ENCODE measurements at places on chromosomes 11 and 22.

GRCh38 chr22:39743935-39744334 lies 149.6 kb downstream of the ENTHD1 start:
- no peak for DNase-seq

DNA sequence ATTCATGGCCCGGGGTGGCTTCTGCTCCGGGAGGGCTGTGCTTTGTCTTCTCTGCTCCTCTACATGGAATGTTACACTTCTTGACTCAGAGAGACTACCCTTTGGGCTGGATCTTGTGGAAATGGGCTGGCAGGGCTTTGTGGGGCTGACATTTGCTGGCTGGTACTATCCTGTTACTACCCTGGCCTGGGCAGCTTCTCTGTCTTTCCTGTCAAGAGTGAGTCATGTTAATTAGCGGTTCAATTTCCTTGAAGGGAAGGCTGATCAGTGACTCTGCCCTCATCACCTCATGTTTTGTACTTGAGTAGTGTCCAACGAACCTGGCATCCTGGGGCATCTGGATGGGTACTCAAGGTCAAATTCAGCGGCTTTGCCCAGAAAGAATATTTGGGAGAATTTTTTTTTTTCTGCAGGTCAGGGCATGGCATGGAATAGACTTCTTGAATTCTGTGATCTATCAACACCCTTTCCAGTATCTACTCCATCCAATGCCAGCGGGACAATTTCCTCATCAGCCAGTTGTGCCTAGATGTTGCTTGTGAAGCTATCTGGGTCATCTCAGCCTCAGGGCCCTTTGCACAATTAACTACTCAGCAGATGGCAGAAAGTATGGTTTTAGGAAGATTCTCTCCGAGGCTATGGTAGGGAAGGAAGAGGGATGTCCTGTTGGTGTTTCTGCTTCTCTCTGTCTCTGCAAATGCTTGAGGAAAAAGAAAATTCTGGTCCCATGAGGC lies 140.5 kb upstream of the PLET1 start:
- DNase-seq: peak; percentile 81

DNA sequence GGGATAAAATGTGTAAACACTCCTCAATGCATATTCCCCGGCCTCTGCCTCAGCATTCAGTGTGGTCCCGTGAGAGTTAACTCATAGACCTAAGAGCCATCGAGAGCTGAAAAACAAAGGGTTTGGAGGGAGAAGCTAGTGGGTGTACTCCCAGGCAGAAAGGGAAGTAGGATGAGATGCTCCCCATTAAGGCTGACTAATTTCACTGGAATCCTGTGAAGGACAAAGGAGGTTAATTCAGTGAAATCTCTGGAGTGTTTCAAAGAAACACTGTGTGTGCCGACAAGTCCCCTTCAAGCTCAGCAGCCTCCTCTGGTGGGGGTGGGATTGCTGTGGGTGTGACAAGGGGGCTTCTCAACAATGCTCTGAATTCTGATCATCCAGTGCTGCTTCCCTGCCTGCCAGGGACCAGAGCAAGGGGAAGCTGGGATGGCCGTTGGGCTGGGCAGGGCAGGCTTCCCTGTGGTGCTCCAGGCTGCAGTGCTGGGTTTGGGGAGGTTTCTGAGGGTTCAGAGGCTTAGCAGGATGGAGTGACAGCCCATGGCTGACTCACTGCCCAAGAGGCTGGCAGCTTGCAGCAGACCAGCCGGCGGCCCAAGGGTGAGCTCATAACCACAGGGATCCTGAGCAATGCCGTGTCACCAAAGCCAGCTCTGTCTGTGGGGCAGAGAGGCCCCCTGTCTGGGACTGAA lies 61.4 kb upstream of the BMAL1 start:
- peak; percentile 99 for DNase-seq

DNA sequence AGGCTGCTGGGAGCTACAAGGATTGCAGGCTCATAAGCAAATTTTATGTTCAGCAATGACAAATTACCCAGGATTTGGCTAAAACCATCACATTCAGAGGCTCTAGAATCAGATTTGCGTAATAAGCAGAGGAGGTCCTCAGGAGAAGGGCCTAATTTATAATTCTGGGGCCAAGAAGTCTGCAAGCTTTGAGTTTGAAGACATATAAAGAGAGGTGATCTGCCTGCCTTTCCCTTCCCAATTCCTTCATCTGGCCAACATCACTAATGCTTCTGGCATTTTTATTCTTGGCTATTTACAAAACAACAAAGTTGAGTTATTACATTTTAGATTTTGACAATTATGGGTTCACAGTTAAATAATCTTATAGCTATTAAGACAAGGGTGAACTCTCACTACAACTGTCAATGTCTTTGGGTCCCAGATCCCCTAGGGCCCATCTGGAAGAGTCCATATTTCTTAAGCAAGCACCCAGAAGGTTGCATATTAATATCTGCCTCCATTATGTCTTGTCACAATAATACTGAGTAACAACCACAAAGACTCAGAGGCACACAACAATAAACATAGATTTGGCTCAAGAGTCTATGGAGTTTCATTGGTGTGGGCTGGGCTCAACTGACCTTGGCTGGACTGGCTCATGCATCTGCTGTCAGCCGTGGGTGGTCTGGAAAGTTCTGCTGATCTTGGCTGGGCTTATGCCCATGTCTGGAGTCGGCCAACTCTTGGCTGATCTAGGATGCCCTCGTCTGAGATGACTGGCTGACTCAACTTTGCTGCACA lies 67.2 kb upstream of the CD82 start:
- peak; percentile 79 for DNase-seq

GRCh38 chr22:44424867-44425693 lies 73.0 kb downstream of the RTL6 start:
- DNase-seq: no peak

GRCh38 chr11:19938866-19939265 lies 221.4 kb downstream of the DBX1 start:
- no peak for DNase-seq

DNA sequence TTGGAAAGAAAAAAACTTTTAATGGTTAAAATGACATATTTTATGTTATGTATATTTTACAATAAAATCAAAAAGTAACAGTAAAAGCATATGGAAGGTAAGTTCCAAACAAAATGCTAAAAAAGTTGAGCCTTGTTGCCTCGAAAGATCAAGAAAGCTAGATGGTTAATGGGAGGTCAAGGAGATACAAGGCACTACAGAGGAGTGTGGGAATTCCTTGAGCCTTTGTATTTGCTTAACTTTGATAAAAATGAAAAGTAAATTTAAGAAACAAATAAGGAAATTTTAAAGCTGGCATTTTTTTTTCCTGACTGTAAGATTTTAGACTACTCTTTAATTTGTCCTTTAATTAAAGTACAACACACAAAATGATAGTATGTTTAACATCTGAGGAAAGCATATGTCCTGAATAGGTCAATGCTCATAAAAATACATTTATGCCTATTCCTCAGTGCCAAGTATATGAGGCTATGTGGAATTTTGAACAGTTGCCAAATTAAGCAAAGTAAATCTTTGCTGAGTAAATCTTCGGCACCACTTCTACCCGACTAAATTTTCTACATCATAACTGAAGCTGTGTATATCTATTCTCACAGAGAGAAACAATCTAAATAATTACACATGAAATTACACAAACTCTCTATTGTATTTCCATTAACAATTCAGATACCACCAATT lies 108.8 kb downstream of the TTC28 start:
- DNase-seq: no peak

DNA sequence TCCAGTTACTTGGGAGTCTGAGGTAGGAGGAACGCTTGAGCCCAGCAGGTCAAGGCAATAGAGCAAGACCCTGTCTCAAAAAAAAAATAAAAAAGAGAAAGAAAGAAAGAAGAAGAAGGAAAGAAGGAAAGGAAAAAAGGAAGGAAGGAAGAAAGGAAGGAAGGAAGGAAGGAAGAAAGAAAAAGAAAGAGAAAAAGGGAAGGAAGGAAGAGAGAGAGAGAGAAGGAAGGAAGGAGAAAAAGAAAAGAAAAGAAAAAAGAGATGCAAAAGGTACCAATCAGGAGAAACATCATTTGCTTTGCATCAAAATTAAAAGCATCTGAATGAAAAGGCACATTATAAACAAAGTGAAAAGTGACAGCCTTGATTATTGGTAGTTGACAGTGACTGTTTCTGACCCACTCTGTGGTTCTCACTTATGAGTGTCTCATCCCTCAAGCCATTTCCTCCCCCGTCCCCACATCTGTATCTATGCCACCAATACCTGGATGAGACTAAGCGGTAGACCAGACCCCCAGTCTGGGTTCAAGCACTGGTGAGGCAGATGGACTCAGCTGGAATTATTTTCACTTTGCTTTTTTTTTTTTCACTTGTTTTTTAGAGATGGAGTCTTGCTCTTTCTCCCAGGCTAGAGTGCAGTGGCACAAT lies 33.0 kb upstream of the XBP1 start:
- DNase-seq: no peak

DNA sequence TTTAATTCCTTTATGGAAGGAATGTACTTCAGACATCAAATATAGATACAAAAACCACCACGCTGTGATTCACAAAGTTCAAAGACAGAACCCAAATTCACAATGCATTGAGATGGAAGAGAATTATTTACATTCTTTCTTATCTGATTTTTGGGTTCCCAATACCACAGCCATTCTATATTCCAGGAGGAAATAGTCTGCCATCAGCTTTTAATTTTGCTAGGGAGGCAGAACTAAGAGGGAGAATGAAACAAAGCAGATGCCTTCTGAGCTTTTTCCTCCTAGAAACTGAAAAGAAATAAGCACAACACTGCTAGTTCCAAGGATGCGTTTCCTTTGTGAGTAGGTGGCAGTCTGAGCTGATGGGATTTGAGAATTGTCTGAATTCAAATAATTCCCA lies 283.0 kb upstream of the NARS2 start:
- DNase-seq: no peak

DNA sequence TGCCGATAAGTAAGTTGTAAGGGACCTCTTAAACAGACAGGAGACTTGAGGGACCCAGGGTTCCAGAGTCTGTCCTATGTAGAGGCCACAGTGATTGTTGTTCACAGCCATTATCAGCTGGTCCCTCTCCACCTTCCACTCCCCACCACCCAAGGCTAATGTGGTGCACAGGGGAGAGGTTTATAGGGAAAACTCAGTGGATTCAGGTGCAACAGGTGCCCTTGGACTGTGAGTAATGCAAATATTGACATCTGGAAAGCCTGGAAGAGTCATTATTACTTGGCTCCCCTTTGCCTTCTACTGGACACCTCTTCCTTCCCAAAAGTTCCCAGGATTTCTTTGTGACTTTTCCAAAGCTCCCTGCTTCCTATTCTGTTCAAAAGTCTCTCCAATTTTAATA lies 441.1 kb upstream of the CCDC90B start:
- DNase-seq: no peak

DNA sequence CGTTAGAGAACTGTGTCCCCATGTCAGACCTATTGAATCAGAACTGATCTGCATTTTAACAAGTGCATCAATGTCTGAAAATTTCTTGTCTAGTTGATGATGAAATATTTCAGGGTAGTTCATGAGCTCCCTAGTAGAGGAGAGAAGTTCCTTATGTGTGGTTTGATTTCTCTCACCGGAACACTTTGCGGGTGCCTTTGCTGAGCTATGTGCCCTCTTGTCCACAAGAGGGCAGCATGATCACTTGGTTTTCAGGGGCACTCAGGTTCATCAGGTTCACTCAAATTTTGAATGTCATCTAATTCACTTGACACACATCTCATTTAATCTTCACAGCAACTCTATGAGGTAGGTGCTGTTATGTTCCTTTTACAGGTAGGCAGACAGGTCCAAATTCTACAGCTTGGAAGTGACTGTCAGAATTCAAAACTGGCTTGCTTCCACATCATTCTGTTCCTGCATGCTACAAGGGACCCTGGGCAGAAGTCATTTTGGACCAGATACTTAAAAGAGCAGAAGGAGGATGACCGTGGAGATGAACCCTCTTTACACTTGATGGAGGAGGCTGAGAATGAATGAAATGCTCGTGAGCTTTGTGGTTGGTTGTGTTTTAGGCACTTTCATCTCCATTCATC lies 55.6 kb downstream of the P4HA3 start:
- DNase-seq: peak; percentile 9

DNA sequence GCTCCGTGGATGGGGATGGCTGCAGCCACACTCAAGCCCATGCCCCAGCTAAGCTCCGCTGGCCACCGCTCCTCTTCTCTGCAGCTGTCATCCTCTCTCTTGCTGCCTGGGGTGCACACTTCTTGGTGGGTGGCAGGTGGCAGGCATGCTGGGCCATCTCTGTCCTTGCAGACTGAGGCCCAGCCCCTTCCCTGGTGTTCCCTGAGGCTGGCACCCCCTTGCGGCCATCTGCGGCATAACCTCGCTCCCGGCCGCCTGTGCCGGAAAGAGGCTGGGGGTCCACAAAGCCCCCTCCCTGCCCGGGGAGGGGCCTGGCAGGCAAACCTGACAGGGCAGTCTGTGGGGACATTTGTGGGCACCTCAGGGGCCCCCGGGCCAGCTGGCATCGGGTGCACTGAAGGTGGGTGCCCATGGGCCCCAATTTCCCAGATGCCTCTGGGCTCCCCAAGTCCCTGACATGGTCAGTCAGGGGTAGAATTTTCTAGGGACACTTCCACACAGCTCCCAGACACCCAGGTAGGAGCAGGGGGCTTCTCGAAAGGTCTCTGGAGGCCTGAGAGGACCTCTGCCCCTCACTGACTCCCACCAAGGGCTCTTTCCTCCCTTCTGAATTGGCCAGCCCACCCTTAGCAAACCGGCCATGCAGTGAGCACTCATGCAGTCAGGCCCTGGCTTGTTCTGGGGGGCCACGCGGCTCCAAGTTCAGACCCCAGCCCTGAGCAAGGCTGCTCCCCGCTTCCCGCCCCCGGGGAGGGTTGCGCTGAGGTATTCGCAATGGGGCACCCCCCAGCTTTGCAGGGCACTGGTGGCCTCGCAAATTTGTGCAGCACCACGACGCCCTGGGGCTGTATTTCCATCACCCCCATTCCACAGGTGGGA lies 23.5 kb upstream of the TH start:
- peak; percentile 31 for DNase-seq

Data from MG63 (cell line).